ENCODE measurements at places on chromosomes 4 and X.

- no peak for DNase-seq
Observed at GRCh38 chrX:15678339-15678738, 13.7 kb upstream of the CLTRN start.

- no peak for DNase-seq
Observed at GRCh38 chrX:16664626-16665025, 14.7 kb downstream of the S100G start.

GRCh38 chrX:14618177-14618965 is 89.0 kb downstream of the GLRA2 start:
- DNase-seq, result no peak

DNA sequence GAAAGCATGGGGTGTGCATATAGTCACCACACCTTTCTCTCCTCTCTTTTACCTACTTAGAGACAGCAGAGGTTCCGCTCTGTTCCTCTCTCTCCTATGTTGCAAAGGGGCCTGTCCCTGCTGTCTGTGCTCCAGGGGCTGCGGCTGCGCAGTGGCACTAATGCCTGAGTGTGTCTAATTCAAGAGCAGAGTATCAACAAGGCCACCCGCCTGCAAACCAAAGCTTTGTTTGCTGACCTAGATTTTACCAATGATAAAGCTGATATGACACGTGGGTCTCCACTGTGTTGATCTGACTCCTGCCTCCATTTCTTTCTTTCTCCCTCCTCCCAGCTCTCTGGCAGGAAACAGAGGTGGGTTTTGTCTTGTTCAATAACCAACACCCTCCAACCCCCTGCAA is 74.9 kb downstream of the NSG1 start:
- no peak for DNase-seq

- no peak for DNase-seq
Observed at GRCh38 chr4:61805979-61806378, 605.9 kb downstream of the ADGRL3 start.

DNA sequence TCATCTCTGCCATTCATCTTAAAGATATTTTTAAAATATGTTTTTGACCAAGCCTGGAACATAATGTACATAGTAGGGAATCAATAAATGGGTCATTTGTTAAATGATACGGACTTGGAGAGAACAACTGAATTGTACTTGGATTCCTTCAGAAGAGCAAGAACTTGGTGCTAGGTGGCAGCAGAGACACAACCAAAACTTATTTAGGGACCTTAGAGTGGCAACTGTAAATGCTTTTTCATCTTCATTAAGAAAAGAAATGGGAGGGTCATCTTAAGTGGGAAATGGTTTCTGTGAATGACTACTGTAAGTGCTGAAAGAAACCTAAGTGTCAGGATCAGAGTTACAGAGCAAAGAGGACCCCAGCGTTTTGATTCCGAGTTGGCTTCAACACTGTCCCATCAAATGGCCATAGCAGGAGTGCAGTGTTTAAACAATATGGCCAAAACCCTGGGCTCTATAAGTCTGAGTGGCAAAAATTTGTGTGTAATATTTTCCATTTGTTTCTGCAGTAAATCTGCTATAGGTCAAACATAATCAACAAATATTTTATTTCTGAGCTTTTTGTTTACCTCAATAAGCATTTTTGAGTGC is 213.6 kb downstream of the PALLD start:
- DNase-seq, result peak; percentile 17
